Activated CD8-positive, alpha-beta memory T cell treated with anti-CD3 and anti-CD28 coated beads for 1 hour (primary cell): ENCODE measurements at places on chromosomes 2 and 18.

DNA sequence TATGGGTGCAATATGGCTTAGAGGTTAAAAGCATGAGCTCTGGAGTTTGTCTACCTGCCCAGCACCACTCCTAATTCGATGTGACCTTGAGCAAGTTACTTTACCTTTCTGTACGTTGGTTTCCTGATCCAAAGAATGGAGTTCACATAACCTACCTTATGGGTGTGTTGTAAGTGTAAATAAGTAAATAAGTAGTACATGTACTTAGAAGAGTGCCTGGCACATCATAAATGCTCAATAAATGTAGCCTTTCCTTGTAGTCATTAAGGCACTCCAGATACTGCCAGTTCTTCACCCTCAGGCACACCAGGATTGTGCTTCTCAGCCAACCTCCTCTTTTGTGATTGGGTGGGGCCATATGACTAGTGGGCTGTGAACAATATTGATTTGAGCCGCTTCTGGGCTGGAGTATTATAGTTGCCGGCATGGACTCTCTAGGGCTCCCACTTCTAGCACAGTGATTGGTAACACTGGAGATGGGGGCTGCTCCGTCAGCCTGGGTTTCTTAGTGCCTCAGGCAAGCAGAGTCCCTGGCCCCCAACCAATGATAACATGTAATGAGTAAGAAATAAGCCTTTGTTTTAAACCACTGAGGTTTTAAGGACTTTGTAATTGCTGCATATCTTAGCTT is 101.7 kb upstream of the NOSTRIN start:
- no peak for DNase-seq

GRCh38 chr2:119431976-119432850 is 559 bp downstream of the TMEM37 start:
- no peak for DNase-seq

GRCh38 chr2:36859366-36859792 is 107.0 kb downstream of the STRN start:
- DNase-seq, result no peak

DNA sequence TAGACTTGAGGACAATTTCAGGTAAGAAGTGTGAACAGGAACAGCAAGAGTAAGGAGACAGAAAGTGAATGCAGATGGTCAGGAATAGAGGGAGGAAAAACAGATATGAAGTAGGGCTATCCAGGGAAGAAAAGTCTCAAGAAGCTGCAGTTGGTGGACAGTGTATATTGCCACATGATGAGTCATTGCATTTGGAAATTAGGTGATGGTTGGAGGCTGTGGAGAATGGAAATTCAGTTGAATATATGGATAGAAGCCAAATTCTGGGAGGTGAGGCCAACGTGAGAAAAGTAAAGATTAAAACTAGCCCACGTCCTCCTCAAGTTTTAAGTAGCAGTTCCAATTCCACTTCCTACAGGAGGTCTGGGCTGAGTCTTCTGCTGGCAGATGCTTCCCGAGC is 158.4 kb downstream of the UBE2E3 start:
- no peak for DNase-seq

GRCh38 chr18:24964216-24964615 is 387.8 kb downstream of the ZNF521 start:
- DNase-seq, result no peak

DNA sequence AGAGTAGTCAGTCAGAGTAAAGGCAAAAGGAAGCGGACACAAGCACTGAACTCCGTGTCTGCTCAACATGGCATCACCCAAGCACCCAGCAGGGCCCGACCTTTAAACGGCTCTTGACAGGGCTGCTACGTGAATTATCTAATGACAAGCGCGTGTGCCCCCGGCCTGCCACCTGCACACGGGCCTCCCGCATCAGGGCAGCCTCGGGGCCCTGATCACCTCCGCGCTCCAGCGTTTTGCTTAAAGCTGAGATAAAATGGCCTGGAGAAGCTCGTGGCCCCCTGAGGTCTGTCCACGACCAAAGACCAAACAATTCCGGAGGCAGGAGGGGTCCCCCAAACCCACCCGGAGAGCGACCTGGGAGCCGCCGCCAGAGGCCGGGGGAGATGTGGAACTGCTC is 376 bp downstream of the NDUFA10 start:
- no peak for DNase-seq

GRCh38 chr18:64919971-64920570 is 771.2 kb upstream of the LINC00305 start:
- no peak for DNase-seq
